ENCODE measurements at places on chromosomes 2 and 18.

DNA sequence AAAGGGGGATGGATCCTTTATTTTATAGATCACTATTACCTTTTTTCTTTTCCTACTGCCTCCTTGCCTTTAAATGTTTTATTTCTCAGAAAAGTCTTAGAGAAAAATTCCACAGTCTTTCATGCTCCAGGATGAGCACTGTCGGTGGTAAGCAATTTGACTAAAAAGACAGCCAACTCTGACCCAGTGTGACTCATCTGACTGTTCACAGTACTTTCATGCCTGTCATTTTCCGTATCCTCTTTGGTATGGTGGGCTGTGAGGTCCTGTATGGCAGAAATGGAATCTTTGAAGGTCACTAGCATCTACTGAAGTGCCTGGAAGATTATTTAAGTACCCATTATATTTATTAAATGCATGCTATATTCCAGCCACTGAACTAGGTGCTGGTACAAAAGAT, 2.1 kb upstream of the RFTN2 start:
- no peak overlapping the region for H3K27ac ChIP-seq
- peaks cover 7% of the 10 kb centered on the region for H3K36me3 ChIP-seq
- H3K27me3 ChIP-seq: peaks cover 27% of the 10 kb centered on the region
- no peaks in the 10 kb centered on the region for H3K4me1 ChIP-seq
- no peak overlapping the region for H3K4me3 ChIP-seq

DNA sequence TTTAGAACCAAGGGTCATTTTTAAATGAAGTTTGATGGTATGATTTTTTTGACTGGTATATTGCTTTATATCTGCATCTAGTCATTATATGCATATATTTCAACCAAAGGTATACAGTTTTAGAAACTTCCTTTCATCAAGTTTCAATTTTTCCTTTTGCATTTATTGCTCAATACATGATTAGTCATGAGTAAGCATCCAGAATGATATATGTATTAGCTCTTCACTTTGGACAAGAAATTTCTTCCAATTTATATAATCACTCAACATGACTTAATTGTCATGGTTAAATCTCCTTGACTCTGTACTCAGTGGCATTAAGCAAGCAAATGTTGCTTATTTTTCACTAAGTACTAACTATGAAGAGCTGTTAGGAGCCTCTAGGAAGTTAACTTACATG, 123.6 kb downstream of the PLCL1 start:
- H3K27me3 ChIP-seq: no peaks in the 10 kb centered on the region
- DNase-seq: no peak
- no peak overlapping the region for H3K4me3 ChIP-seq
- no peaks in the 10 kb centered on the region for H3K36me3 ChIP-seq

DNA sequence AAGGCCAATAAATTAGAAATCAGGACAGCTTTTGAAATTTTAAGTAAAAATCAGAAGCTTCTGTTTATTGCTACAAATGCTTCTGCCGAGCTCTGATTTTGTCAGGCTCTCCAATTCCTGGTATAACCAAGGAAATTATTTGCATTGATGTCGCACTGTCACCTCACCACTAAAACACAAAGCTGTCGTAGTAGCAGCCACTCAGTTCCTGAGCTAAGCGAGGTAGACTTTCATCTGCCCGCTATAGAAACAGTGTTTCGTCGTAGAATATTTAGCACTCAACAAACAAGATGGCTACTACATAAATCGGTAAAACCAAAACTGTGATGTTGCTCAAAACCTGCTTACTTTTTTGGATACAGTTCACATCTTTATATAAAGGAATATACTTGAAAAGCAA, 141.3 kb upstream of the FOSL2 start:
- DNase-seq: no peak
- H3K4me1 ChIP-seq: peaks cover 21% of the 10 kb centered on the region
- H3K27ac ChIP-seq: peak overlapping the region; percentile 84
- peaks cover 5% of the 10 kb centered on the region for H3K36me3 ChIP-seq

DNA sequence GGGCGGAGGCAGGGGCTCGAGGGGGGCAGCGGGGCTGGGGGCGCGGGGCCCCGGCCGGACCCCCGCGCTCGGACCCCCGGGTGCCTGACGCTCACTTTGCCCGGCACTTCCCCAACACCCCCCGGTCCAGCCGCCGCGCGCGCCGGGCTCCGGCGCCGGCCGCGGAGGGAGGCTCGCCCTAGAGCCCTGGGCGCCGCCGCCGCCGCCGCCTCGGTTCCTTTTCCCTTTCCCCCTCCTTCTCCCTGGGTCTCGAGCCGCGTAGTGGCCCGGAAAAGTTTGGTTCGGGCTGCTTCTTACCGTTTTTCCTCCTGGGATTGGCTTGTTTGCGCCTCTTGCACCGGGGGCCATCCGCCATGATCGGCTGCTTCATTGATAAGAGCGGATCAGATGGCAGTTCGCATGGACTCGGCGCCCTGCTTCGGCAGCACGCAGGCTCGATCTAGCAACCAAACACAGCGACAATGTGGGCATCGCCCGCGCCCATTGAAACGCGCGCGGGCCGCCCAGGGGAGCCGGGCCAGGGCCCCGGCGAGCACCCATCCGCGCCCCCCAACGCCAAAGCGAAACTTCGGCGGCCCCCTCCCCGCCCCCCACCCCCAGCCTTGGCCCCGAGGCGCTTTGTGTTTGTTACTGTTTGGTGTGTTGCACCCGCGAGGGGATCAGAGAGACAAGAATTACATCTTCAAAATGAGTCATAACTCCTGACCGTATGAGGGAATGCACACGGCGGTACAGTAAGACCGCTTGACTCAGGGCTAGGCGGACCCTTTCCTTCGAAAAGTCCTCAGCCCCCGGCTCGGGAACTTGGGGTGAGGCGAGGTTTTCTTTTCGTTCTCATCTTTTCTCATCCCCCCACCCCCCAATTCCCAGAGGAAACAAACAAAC, 2.7 kb downstream of the ZEB2 start:
- H3K4me3 ChIP-seq: no peak overlapping the region
- DNase-seq: no peak
- peaks cover 52% of the 10 kb centered on the region for H3K4me1 ChIP-seq
- peaks cover 40% of the 10 kb centered on the region for H3K36me3 ChIP-seq
- no peak overlapping the region for H3K27ac ChIP-seq
- H3K27me3 ChIP-seq: peaks cover 2% of the 10 kb centered on the region

DNA sequence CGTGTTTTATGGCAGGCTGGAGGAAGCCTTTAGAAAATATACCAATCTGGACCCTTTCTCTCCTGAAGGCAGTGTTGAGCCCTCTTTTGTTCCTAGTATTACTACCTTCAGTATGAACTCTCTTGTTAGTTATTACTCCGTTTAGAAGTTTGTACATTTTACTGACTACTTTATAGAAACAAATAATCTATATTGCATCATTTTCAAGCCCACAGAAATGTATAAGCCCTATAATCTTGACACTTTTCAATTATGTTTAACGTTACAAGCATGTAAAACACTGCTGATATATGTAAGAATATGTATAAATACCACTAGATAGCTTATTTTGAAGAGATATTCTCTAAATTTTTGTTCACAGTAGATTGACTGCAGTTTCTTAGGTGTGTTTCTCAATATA, 64.0 kb downstream of the SLC25A12 start:
- no peaks in the 10 kb centered on the region for H3K4me1 ChIP-seq
- peaks cover 35% of the 10 kb centered on the region for H3K36me3 ChIP-seq
- no peak for DNase-seq
- no peak overlapping the region for H3K27ac ChIP-seq
- no peak overlapping the region for H3K4me3 ChIP-seq
- H3K27me3 ChIP-seq: no peaks in the 10 kb centered on the region

DNA sequence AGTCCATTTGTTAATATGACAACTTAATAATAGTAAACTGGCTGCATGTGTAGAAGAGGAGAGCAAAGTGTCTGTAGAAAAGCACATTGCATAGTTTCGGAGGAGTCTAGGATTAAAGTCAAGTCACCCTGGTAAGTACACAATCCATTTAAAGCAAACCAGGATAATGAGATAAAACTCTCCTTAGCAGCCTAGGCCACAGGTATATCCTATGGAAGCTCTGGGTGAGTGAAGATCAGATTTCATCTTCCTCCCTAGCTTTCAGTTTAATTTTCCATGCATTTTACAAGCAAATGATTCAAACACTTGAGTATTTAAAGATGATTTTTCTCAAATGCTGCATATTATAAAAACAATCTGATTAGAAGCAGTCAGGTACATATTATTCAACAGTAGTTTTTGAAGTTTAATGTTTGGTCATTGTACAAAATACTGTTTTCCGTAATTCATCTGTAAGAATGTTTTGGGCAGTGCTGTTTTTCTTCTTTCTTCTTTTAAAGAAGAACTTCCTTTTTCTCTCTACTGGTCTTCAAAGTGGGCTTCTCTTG, 10.2 kb downstream of the CERS6 start:
- no peak overlapping the region for H3K27ac ChIP-seq
- H3K27me3 ChIP-seq: no peaks in the 10 kb centered on the region
- DNase-seq: no peak
- peaks cover 23% of the 10 kb centered on the region for H3K4me1 ChIP-seq
- no peaks in the 10 kb centered on the region for H3K36me3 ChIP-seq
- no peak overlapping the region for H3K4me3 ChIP-seq

- no peak overlapping the region for H3K4me3 ChIP-seq
- no peak for DNase-seq
- H3K27me3 ChIP-seq: no peaks in the 10 kb centered on the region
Observed at GRCh38 chr2:174085781-174086180, 120.6 kb upstream of the SP3 start.

- H3K4me3 ChIP-seq: no peak overlapping the region
- H3K36me3 ChIP-seq: peaks cover 1% of the 10 kb centered on the region
- no peaks in the 10 kb centered on the region for H3K27me3 ChIP-seq
- peak overlapping the region; percentile 19 for H3K27ac ChIP-seq
Observed at GRCh38 chr2:96767135-96767871, 6.6 kb downstream of the CNNM4 start.
